ENCODE measurements at places on chromosomes 3 and 15. TPM values are rescaled to one million over a fixed set of nuclear protein-coding genes. Genes with fewer than 3 reads are reported as not detected.

Gene PARP15
- 87.0 TPM for total RNA-seq

Gene GOLGA8J
- total RNA-seq: not detected

Gene AP3B2
- total RNA-seq: 0.12 TPM

Gene EAF2
- total RNA-seq: 5.7 TPM

Gene ERICH6
- total RNA-seq: not detected

Gene RYR3
- total RNA-seq: 0.05 TPM

DNA sequence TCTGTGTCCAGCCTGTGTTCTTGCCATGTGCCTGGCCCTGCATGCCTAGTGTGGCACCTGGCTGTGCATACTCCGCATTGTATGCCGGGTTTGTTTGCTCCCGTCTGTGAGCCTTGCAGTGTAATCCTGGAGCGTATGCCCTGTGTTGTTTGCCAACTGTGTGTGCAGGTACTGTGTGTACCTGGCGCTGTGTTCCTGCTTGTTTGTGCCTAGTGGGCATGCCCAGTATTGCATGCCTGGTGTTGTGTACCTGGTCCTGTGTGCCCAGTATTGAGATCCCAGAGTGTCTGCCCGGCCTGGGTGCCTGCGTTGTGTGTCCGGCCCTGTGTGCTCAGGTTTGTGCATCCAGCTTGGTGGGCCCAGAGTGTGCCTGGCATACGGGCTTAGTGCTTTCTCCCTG, 54.5 kb upstream of the CHRNA7 start:
- no peak for DNase-seq

DNA sequence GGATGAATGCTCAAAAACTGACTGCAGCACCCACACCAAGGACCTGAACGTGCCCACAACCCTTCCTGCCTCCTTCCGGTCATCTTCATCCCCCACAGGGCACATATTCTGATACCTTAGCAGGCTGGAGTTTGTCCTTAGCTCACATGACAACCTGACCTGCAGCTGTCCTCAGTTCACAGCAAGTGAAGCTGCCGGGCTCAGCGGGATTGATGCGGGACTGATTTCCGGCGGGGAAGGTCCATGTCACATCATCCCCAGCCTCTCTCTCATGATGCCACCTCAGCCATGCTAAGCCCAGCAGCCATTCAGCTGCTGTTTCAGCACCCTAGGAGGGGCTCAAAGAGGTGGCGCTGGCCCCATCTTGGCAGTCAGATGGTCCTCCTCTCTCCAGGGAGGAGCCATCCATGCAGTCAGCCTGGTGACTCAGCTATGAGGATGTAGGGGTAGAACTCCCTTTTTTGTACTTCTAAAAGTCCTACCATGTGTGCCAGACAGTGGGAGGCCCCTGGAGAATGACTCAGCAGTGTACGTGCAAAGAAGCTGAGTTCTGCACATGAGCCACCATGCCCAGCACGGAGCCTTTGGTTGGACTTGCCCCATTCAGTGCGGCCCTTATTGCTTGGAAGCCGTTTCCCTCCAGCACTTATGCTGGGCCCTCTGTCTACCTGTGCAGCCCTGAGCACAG, 9.5 kb downstream of the CA12 start:
- no peak for DNase-seq

GRCh38 chr3:169429328-169429727, 234.2 kb downstream of the MECOM start:
- DNase-seq: no peak

- no peak for DNase-seq
Observed at GRCh38 chr3:17160597-17160996, 275.8 kb downstream of the PLCL2 start.

GRCh38 chr3:53850895-53851294, 4.5 kb downstream of the IL17RB start:
- DNase-seq: no peak

GRCh38 chr3:79247725-79248043, 520.1 kb downstream of the ROBO1 start:
- no peak for DNase-seq

DNA sequence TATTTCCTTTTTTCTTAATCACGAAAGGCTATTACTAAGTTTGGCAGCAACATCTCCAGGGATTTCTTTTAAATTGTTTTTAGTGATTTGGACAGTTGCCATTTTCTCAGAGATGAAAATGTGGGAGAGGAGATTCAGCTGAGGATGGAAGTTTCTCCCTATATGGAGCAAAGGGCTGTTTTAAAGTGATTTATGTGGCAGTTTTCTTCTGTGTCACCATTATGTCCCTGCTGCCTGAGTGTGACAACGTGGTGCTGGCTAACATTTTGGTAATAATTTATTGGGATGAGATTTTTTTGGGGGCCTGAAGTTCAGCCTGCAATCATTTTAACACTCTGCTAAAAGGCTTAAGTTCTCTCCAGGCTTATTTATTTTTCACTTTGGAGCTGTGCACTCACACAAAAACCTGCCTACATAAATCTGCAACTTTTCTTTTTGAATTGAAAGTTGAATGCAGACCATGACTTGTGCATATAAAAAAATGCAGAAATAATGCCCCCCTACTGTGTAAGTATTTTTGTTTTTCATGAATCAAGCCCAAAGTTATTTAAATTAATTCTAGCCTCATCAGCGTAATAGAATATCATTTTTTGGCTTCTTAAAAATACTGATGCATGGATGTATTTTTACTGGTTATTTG, 210.9 kb downstream of the ZIC1 start:
- no peak for DNase-seq

DNA sequence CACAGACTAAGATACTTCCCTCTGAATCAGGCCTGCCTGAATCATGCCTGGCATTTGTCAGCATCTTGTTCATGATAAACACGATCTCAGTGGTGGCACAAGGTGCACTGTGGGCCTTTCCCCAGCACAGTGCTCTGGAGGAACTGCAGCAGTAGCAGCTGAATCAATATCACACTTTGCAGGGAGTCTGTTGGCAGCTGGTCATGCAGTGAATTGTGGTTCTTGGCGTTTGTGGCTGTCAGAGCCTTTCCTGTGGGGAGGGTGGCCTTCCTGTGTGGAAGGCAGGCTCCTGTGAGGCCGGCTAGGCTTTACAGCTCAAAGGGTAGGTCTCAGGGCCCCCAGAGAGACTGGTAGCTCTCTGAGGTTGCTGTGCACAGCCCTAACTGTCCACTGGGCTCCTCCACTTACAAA, 54.4 kb upstream of the TLE3 start:
- DNase-seq: no peak

DNA sequence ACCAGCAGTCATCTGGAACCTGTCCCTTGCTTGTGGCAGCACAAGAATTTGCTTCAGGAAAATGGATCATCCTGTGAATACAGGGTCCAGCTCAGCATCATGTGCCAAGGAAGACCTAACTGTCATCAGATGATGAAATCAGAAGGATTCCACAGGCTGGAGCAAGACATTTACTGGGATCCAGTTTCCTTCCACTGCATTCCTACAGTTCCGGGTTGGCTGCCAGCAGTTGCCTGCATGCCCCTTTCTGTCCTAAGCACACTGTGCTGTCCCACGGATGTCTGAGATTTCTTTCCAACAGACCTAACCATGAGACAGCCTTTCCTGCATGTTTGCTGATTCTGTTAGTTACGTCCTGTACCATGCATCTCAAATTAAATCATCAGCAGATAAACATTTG, 140.7 kb downstream of the IMPG2 start:
- DNase-seq: no peak

DNA sequence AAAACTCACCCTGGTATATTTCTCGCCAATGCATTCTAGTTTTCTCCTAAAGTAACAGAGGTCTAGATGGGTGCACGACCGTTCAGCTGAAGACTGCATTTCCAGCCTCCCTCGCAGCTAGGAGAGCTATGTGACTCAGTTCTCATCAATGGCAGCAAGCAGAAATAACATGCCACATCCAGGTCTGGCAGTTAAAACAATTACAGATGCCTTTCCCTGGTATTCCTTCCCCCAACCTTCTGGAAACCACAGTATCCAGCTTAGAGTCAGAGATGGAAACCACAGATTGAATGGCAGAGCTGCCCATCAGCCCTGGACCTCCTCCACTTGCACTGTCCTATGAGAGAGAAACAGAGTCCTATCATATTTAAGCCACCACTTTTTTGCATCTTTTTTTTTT, 4.8 kb downstream of the HAPLN3 start:
- no peak for DNase-seq

DNA sequence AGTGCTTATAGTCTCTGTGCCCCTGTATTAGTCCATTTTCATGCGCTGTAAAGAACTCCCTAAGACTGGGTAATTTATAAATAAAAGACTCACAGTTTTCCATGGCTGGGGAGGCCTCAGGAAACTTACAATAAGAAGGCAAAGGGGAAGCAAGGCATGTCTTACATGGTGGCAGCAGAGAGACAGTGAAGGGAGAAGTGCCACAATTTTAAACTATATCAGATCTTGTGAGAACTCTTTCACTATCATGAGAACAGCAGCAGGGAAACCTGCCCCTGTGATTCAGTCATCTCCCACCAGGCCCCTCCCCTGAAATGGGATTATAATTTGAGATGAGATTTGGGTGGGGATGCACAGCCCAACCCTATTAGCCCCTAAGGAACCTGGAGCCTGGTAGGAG, 243.2 kb downstream of the EDEM1 start:
- no peak for DNase-seq

DNA sequence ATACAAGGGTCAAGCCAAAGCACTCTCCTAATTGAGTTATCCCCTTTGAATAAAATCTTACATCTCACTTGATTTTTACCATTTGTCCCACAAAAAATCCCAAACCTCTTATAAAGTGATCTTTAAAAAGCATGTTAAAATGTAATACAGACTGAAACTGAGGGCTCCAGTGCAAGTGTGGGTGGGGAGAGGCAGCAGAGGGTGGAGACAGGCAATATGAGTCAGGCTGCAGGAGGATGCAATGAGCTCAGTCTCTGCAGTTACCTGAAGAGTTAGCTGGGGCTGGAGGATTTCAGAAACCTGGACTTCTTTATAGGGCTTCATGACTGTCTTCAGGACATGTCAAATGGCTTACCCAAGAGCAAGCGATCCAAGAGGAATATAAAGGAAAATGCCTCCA, 14.2 kb upstream of the COLQ start:
- DNase-seq: peak; percentile 87

- no peak for DNase-seq
Observed at GRCh38 chr3:88225326-88226008, 75.7 kb downstream of the C3orf38 start.

DNA sequence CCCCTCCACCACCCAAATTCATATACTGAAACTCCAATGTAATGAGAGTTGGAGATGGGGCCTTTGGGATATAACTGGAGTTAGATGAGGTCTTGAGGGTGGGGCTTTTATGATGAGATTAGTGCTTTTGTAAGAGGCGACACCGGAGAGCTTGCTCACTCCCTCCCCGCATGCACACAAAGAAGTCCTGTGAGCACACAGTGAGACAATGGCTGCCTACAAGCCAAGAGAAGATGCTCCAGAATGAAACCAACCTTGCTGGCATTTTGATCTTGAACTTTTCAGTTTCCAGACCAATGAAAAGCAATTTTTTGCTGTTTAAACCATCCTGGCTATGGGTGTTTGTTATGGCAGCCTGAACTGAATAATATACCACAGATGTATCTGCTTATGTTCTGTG, 109.0 kb downstream of the SAMMSON start:
- DNase-seq: no peak

DNA sequence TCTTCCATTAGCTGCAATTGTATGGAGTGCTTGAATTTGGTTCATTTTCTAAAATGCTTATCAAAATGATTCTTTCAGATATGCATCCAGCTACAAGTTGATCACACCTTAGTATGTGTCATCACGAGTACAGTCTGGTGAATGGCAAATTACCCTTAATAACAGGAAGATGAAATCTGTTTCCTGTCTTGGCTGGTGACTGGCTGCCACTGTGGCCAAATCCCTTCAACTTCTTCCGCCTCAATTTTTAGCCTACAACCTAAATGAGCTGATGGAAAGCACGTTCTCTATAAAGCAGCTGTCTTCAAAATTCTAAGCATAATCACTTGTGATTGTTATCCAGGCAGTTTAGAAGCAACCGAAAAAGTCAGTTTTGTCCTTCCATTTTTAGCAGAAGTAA, 387.1 kb upstream of the NECTIN3 start:
- no peak for DNase-seq

- peak; percentile 6 for DNase-seq
Observed at GRCh38 chr3:177144922-177145321, 52.4 kb downstream of the TBL1XR1 start.

DNA sequence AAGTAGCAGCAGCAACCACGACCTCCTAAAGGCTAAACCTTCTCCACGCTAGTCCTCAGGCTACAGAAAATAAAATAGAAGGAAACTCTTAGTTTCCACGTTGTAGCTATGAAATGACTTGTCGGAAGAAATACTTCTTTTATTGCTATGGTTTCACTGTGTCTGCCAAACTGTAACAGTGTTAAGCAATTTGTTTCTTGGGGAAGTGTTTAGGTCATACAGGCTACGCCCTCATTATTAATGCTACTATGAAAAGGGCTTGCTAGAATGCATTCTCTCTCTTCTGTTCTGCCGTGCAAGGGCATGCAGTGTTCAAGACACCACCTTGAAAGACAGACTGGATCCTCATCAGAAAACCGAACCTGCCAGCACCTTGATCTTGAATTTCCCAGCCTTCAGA, 462.7 kb downstream of the PLOD2 start:
- DNase-seq: no peak

DNA sequence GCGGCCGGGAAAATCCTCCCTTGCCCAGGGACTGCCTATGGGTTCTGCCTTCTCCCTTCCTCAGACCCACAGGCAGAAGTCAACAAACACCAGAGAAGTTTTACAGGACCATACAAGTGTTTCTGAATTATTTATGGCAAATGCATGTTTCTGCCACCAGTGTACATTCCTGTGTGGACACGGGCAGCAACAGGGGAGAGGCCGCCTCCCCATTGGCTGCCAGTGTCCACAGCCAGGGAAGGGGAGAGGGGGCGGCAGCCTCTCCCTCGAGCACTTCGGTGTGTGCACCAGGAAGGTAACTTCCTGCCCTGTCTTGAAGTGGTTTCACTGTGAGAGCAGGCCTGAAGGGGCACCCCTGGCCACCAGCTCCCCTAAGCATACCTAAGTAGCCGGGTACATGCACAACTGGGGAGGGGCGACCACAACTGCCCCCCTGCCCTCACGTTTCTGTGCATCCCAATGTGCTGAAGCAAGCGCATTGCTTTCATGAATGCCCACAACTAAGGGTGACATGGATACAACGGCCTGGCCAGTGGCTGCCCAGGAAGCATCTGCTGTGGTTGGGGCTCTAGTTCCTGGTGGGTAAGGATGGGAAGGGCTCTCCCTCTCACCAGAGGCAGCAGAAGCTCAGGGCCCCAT, 14.8 kb upstream of the SHISA5 start:
- DNase-seq: no peak

GRCh38 chr15:93932164-93932776, 299.1 kb upstream of the MCTP2 start:
- no peak for DNase-seq

GRCh38 chr3:194056731-194057415, 79.1 kb upstream of the HES1 start:
- no peak for DNase-seq

GRCh38 chr15:52803467-52804306, 13.6 kb upstream of the ONECUT1 start:
- no peak for DNase-seq

DNA sequence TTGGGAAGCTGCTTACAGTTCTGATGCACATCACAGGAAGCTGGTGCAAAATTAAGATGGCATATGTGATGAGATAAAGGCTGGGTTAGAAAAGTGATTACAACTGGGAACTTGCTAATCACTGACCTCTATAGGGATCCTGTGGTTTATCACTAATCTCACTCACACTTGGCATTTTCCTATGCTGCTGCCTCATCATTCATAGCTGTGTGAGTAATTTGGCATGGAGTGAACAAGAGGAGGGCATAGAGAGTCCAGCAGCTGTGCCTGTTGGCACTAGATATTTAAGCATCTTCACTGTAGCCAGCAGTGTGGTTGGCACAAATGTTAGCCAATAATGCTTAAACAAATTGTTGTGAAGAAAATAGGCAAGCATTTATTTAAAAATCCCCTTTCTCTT, 217.7 kb upstream of the CGNL1 start:
- DNase-seq: no peak
